ENCODE measurements at places on chromosomes 4 and X. TPM values are rescaled to one million over a fixed set of nuclear protein-coding genes. Genes with fewer than 3 reads are reported as not detected.

Gene RTL9
- 0.70 TPM for total RNA-seq

Gene RAB33A
- 0.58 TPM for total RNA-seq

Gene PCDH18
- 12.1 TPM for total RNA-seq

Gene KLHL15
- total RNA-seq, result 5.8 TPM

Gene ADH1C
- 1.2 TPM for total RNA-seq

Gene HPGD
- total RNA-seq, result 62.6 TPM

Gene AMBN
- total RNA-seq, result not detected
